Stimulated activated CD4-positive, alpha-beta T cell treated with anti-CD3 and anti-CD28 coated beads, Interleukin-12 subunit alpha, Interleukin-12 subunit beta, amount 100 ng/mL, for 4 hours (primary cell): ENCODE measurements at places on chromosomes 11 and 22.

DNA sequence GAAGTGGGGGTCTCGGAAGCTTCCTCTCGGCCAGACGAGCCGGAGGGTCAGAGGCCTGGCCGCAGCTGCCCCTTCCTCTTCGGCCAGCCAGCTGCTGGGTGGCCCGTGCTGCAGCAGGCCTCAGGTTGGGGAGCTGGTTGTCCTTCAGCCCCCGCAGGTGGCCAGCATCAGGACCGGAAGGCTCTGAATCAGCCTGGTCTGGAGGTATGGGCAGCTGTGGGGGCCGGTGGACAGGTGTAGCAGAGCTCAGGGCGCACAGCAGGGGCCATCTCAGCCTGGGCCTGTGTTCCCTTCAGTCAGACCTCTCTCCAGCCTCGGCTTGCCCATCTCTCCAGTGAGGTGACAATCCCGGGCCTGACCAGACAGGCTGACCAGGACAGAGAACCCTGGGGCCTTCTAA is 13.9 kb upstream of the TBX1 start:
- no peak for DNase-seq

DNA sequence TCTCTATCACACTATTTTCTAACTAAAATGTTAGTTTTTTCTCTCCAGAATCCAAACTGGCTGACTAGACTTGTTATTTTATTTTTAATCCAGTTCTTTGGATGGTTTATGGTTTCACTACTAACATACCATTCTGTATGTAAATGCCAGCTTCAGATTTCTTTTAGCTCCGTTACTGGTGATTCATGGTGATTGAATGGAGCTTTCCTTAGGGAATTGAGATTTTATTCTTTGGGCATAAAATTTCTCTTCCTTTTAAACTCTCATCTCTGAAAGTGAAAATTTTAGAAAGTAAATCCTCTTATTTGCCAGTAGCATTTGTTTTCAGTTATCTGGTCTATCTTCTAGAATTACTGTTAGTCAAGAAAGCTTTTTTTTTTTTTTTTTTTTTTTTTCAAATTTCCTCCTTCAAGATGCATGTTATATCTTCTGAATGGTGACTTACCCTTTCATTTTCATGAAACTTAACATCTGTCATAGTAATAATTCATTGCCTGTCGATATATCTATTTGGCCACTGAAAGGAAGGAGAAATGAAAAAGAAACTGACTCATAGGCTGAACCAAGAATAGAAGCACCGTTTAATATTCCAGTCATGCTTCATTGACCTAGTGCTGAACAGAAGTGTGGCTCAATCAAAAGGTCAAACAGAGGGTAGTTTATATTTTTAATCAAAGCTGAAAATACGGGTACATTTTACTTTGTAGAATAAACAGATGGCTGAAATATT is 6.4 kb downstream of the ENDOD1 start:
- DNase-seq, result no peak

- DNase-seq, result no peak
Observed at GRCh38 chr11:35078470-35078735, 60.6 kb upstream of the CD44 start.

DNA sequence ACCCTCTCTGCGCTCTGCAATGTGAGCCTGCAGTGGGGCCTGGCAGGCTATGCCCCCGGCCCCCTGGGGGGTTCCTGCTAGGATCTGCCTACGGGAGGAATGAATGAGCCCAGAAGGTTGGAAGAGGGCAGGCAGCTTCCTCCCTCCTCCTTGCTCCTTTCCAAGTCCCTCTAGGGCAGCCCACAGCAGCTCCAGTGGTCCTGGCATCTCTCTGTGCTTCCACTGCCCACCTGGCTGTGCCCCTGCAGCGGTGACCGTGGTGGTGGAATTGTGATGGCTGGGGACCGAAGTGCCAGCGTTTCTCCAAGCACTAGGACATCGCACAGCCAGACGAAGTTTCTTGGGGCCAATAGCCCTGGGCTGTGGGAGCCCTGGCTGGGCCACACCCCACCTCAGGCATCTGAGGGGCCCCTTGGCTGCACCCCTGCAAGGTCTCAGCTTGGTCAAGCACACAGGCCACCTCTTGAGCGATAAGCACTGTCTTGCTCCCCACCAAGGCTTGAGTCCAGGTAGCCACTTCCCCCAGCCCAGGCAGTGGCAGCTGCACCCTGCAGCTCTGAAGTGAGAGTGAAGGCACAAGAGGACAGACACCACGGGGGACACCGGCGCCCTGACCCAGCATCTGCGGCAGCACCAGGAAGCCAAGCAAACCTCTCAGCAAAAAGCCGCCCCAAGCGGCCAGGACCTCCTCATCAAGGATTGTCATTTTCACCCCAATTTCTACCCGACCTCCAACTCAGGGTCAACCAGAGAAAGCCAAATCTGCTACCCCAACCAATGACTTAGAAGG is 346.3 kb downstream of the CTTN start:
- no peak for DNase-seq

DNA sequence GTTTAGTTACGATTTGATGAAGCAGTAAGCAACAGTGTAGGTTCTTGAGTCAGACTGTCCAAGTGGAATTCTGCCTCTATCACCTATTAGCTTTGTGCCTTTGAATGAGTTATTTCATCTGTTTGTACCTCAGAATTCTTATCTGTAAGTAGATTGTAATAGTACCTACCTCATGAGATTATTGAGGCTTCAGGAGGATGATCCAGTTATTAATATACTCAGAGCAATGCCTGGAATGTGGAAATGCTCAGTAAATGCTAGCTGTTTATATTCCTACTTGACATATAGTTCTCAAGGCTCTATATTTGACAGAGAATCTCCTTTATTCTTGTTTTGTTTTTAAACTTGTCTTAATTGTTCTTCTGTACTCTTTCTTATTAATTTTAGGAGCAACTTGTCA is 70.1 kb downstream of the SFI1 start:
- DNase-seq, result no peak

- no peak for DNase-seq
Observed at GRCh38 chr11:67278135-67278938, 10.8 kb upstream of the ANKRD13D start.

DNA sequence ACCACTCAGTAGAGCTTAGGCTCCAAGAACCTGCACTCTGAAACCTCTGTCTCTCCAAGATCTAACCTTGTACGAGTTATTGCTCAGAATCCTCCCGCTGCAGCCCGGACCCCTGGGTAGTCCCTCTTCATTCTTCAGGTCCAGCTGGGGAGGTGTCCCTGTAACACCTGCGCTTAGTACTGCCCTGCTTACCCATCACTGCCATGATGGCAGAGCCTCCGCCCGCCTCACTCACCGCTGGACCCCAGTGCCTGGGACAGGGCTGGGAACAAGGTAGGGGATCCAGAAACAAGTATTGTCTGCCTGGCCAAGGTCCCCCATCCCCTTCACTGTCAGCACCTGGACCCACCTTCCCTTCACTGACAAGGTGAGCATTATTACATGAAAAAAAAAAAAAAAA is 50.3 kb downstream of the THAP12 start:
- no peak for DNase-seq
